ENCODE measurements at places on chromosomes 5 and 9. TPM values are rescaled to one million over a fixed set of nuclear protein-coding genes. Genes with fewer than 3 reads are reported as not detected.

The GABRA1 gene
- total RNA-seq, result not detected

The OLFM1 gene
- 1.5 TPM for total RNA-seq

The SEPTIN8 gene
- total RNA-seq, result 22.7 TPM

The MARCHF11 gene
- total RNA-seq, result not detected

The ZNF300 gene
- total RNA-seq, result 8.1 TPM

DNA sequence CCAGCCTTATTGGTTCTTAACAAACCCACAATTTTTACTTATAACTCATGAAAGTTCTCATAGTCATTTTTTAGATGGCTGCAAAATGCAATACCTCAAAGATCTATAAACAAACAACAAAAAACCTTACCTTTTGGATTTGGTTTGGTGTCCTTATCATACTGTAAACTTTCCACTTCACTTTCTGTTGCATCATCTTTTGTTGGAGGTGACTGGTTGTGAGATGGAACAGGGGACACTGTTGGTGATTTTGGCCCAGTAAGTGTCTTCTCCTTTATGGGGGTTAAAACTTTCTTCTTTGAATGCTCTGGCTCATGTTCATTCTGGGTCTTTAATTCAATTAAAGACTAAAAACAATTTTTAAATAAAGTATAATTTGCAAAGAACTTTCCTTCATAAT, 33.4 kb downstream of the CEP120 start:
- no peak for DNase-seq

GRCh38 chr5:78127875-78128274, 166.6 kb downstream of the AP3B1 start:
- DNase-seq, result no peak

- no peak for DNase-seq
Observed at GRCh38 chr5:168162464-168162863, 129.0 kb upstream of the WWC1 start.

DNA sequence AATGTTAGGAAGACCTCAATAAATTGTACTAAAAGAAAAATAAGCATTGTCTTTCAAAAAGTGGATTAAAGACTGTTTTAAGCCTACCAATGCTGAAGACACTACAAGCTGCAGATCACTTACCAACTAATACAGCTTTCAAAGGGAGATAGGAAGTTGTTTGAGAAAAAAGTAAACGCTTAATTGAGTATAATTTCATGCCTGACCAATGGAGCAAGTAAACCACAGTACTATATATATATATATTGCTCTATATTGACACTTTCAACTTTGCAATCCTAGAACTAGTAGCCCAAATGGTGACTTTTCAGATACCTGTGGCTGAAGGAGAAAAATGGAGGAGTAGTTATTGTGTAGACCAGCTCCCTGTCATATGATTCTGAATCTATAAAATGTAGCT, 85.7 kb downstream of the FREM1 start:
- no peak for DNase-seq

DNA sequence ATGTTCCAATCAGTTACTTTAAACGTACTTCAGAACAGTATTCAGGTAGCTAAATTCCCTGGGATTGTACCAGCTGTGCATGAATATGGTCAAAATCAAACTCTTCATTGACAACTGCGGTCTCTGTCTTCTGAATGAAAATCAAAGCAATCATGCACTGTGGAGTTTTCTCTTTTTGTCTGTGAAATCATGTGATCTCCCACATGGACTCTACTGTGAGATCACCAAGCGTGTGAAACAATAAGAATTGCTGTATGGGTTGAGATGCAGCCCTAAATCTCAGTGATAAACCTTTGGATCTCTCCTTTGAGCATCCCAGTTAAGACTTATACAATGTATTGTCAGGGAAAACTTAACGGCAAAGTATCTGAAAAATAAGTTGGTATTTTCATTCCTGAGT, 6.1 kb downstream of the NRG2 start:
- no peak for DNase-seq
